Activated effector memory CD4-positive, alpha-beta T cell treated with Interleukin-2 at 50 U/mL for 16 hours (primary cell): ENCODE measurements at places on chromosomes 2 and 18.

GRCh38 chr2:226308323-226308680 is 491.3 kb downstream of the IRS1 start:
- no peak for DNase-seq

GRCh38 chr2:224528171-224528570 is 57.0 kb downstream of the CUL3 start:
- no peak for DNase-seq

DNA sequence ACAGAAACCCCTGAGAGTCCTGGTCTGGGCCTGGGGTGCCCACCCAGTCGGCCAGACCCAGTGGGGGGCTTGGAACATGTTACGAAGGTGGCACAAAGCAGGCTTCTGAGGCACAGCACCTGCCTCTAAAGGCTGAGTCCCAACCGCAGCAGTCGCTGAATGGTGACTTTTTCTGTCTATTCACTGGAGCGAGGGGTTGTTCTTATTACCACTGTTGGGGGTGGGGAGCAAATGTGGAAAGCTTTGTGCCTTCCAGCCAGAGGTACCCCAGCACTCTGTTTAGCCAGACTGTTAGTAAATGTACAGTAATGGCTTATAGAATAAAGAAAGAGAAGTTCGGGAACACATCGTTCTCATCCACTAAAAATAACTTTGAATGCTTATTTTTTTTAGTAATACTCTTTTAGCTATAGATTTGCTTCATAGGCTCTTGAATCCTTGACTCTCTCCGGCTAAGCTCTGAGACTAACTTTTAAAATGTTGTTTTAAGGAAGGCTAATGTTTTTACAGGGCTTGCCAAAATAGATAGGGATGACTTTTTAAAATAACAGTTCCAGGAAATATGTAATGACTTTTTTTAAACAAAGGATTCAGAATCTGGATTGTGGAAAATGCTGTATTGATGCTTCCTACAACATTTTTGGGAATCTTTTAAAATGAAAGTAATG is 23.4 kb upstream of the PTPN2 start:
- no peak for DNase-seq

GRCh38 chr2:59920307-59920706 is 633.1 kb downstream of the BCL11A start:
- no peak for DNase-seq

DNA sequence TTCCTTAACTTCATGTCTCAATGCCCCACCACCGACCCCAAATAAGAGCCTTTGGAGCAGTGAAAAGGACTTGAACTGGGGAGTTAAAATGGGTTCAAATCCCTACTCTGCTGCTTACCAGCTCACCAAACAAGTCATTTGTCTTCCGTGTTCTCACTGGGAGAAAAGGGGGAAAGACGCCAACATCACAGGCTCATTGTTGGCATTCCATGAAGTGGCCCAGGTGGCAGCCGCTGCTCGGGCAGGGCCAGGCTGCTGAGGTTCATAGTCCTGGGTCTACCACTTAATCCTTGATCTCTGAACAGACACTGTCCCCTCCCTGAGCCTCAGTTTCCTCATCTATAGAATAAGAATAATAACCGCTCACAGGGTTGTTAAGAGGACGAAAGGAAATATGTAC is 103.0 kb downstream of the APOB start:
- DNase-seq, result no peak

DNA sequence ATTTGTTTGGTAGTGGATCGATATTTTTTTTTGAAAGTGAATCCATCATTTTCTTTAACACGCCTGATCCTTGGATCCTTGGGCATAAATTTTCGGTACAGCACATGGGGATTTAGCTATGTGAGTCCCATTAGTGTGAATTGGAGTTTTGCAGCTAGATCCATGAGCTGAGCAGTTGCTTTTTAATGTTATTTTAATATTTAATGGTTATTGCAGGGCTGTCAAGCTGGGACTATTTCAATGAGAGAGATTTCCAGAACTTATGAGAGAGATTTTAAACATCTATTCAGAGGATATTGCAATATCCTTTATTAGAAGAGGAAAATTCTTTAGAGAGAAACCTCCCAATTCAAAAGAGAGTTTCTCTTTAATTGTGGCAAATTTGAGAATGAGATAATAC is 35.6 kb upstream of the TCF4 start:
- DNase-seq, result no peak

GRCh38 chr2:225137971-225138370 is 95.7 kb upstream of the DOCK10 start:
- no peak for DNase-seq

- no peak for DNase-seq
Observed at GRCh38 chr2:67616749-67617148, 219.6 kb downstream of the ETAA1 start.

DNA sequence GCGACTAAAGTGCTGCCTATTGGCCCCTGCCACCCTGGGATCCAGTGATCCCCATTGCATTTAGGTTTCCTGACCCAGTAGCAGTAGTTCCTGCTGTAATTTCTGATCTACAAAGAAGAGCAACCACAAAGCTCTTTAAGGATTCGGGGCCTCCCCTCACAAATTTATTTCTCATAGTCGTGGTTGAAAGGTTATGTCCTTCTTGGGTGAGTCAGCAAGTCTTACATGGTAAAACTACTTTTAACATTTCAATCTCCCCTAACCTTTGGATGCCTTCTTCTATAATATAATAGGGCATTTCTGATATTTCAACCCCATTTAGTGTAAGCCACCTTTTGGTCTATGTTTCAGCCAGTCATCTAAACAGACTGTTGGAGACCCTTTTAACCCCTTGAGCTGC is 14.9 kb downstream of the PIKFYVE start:
- DNase-seq, result no peak

GRCh38 chr2:171578127-171578803 is 56.0 kb downstream of the CYBRD1 start:
- DNase-seq, result no peak

- DNase-seq, result no peak
Observed at GRCh38 chr2:132597166-132597565, 72.8 kb downstream of the LYPD1 start.

DNA sequence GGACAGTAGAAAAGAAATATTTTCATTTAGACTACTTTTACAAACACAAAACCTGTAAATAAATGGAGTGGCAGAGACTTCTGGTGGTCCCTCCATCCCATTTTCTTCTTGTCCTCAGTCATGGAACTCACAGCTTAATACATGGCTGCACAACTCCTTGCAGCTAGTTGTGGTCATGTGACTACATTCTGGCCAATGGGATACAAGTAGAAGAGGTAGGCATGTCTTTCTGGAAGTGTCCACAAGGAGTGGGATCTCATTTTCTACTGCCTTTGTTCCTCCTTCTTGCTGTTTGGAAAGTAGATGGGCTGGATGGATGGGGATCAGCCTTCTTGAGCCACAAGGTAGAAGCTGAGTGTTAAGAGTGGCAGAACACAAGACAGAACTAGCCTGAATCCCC is 555.8 kb downstream of the SATB2 start:
- DNase-seq, result no peak

DNA sequence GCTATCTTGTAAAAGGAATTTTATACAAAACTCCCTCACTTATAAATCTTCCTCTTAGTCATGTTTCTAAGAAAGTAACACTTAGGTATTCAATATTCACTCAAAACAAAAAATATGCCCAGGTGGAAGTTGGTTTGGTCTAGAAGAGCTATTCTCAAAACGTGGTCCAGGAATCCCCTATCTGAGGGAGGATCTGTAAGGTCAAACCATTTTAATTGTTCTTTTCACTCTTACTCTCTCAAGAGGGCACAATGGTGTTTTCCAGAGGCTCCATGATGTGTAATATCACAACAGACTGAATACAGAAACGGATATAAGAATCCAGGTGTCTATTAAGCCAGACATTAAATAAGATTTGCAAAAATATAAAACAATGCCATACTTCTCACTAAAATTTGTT is 9.9 kb downstream of the MOB1A start:
- no peak for DNase-seq

- no peak for DNase-seq
Observed at GRCh38 chr2:24169023-24169422, 5.8 kb upstream of the FAM228A start.

GRCh38 chr18:32771169-32771751 is 1.6 kb downstream of the KLHL14 start:
- DNase-seq, result no peak

DNA sequence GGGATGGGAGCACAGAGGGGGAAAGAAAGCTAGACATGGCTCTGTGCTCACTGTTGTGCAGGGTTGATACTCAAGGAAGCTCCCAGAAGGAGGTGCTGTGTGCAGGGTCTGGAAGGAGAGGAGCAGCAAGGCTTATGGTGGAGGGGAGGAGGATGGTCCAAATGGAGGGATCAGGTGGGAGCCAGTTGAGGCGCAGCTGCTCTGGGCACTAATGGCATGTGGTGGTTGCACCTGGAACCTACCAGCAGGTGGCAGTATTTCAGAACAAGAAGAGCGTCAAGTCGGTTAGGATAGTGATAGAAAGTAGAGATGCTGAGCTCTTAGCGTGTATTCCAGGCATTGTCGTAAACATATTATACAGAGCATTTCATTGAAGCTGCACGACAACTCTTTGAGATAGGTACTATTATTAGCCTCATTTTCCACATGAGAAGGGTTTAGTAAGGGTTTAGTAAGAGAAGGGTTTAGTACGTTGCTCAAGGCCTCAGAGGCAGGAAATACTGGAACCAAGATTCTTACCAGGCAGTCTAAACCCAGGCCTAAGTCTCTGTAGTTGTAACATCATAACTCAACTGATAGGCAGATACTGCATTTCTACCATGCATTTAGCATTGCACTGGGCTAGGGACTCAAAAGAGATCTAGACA is 223.7 kb downstream of the CYP26B1 start:
- DNase-seq, result peak; percentile 14
